Activated CD4-positive, alpha-beta T cell treated with anti-CD3 and anti-CD28 coated beads, Interleukin-2, amount 10 ng/mL, durations not matched to agents 7 days and 5 days (primary cell): ENCODE measurements at places on chromosomes 16 and 17. TPM values are rescaled to one million over a fixed set of nuclear protein-coding genes. Genes with fewer than 3 reads are reported as not detected.

The KRT28 gene
- total RNA-seq = not detected

The LUC7L gene
- 52.6 TPM for total RNA-seq

The TMEM235 gene
- not detected for total RNA-seq

The LRRC37A gene
- 1.5 TPM for total RNA-seq

The NACA2 gene
- total RNA-seq = not detected

The CTRB2 gene
- total RNA-seq = not detected

The PRKCB gene
- 77.8 TPM for total RNA-seq

The TBC1D3C gene
- not detected for total RNA-seq

The SLFN12 gene
- 11.7 TPM for total RNA-seq

The WDR59 gene
- 65.8 TPM for total RNA-seq

The INCA1 gene
- total RNA-seq = 0.50 TPM

The DNAAF1 gene
- total RNA-seq = not detected

The KRT39 gene
- total RNA-seq = not detected

The GALR2 gene
- total RNA-seq = 0.15 TPM

The CACNG5 gene
- total RNA-seq = not detected

The ALDH3A1 gene
- total RNA-seq = not detected

The CAVIN1 gene
- total RNA-seq = 1.5 TPM

The FLYWCH1 gene
- total RNA-seq = 46.8 TPM

The RHBDL1 gene
- 1.5 TPM for total RNA-seq

The OR4D1 gene
- 0.54 TPM for total RNA-seq

The TMEM97 gene
- 24.4 TPM for total RNA-seq

The CD300LB gene
- total RNA-seq = not detected

The CSH2 gene
- total RNA-seq = not detected
